ENCODE measurements at places on chromosomes 2 and 18. TPM values are rescaled to one million over a fixed set of nuclear protein-coding genes. Genes with fewer than 3 reads are reported as not detected.

GRCh38 chr2:120854766-120855530 is 119.3 kb downstream of the GLI2 start:
- no peaks in the 10 kb centered on the region for H3K27me3 ChIP-seq
- H3K4me3 ChIP-seq, result no peak overlapping the region
- H3K36me3 ChIP-seq, result no peaks in the 10 kb centered on the region
- DNase-seq, result no peak
- no peaks in the 10 kb centered on the region for H3K4me1 ChIP-seq

DNA sequence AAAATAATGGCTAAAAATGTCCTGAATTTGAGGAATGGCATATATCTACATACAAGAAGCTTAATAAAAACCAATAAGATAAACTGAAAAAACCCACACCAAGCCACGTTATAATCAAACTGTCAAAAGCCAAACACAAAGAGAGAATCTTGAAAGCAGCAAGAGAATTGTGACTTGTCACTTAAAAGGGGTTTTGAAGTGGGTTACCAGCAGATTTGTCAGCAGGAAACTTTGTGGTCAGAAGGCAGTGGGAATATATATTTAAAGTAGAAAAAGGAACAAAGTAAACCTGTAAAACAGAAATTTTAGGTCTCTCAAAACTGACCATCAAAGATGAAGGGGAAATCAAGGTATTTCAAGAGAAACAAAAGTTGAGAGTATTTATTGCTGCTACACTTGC is 171.9 kb upstream of the CNTNAP5 start:
- H3K27ac ChIP-seq, result no peak overlapping the region
- H3K36me3 ChIP-seq, result no peaks in the 10 kb centered on the region
- no peaks in the 10 kb centered on the region for H3K4me1 ChIP-seq

DNA sequence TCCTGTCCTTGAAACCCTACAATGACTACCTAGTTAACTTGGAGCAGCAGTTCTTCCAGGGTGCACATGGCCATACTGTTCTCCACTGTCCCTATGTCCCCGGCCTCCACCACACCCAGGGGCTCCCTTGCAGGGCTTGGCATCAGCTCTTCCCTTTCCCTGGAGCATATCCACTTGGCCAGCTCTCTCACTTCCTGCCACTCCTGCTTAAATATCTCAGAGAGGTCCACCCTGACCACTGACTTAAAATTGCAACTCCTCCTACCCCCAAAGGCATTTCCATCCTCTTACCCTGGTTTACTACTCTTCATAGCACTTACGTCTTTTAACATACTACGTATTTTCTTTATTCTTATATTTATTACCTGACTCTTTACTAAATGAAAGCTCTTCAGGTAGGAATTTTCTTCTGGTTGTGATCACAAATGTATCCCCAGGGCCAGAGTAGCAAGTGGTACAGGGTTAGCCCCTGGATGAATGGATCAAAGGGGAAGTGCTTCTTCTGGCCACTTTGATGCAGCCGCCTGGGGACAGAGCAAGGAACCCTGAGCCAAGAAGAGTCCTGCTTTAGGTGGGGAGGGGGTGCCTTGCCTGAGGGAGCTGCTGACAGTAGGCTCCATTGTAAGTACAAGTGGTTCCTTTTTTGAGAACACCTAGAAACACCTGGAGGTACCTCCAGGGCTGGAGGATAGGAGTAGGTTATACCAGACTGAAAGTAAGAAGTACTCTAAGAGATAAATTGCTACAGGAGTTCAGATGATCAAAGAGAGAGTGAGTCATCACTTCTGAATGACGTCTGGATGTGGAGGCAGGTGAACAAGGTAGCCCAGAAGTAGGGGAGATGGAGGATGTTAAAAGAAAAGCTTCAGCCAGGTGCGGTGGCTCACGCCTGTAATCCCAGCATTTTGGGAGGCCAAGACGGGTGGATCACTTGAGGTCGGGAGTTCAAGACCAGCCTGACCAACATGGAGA is 82.2 kb downstream of the SOCS6 start:
- H3K36me3 ChIP-seq, result no peaks in the 10 kb centered on the region
- DNase-seq, result no peak
- no peak overlapping the region for H3K27ac ChIP-seq
- H3K4me3 ChIP-seq, result no peak overlapping the region
- no peaks in the 10 kb centered on the region for H3K27me3 ChIP-seq
- no peaks in the 10 kb centered on the region for H3K4me1 ChIP-seq

DNA sequence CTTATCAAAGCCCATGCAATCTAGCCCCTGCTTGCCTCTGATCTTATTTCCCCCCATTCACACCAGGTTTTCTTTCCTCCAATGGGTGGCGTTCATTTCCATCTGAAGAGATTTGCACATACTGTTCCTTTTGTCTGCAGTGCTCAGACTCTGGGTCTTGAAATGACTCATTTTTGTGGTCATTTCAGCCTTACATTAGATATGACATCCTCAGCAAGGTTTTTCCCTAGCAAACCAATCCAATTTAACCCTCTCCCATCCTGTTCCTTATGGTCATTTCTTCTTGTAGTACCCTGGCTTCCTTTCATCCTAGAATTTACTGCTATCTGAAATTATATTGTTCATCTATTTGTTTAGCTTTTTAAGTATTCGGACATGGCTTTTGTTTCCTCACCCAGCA is 42.5 kb upstream of the SCN1A start:
- peaks cover 4% of the 10 kb centered on the region for H3K27me3 ChIP-seq
- no peaks in the 10 kb centered on the region for H3K4me1 ChIP-seq
- no peak overlapping the region for H3K27ac ChIP-seq
- no peak overlapping the region for H3K4me3 ChIP-seq
- no peak for DNase-seq
- no peaks in the 10 kb centered on the region for H3K36me3 ChIP-seq

DNA sequence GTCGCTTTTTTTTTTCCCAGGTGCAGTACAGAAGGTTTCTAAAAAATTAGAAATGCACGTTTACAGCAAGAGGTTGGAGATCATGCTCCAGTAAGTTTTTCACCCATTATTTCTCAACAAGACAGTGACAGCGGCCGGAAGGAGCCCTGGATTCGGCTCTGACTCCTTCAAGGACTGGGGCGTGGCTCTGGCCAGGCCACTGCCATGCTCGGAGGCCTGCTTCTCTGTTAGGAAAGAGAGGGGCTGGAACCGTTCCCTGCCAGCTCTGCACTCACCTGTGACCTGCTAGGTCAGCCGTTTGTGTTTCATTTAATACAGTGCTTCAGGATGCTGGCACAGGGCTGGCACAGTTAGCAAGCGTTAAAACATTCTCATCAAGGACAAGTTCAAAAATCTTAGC is 6.7 kb upstream of the IAH1 start:
- no peaks in the 10 kb centered on the region for H3K4me1 ChIP-seq
- no peaks in the 10 kb centered on the region for H3K27me3 ChIP-seq
- H3K27ac ChIP-seq, result no peak overlapping the region
- no peaks in the 10 kb centered on the region for H3K36me3 ChIP-seq

GRCh38 chr18:69031571-69031970 is 233.7 kb downstream of the CCDC102B start:
- H3K4me1 ChIP-seq, result no peaks in the 10 kb centered on the region
- H3K27ac ChIP-seq, result no peak overlapping the region
- H3K4me3 ChIP-seq, result no peak overlapping the region
- no peaks in the 10 kb centered on the region for H3K27me3 ChIP-seq

- no peak overlapping the region for H3K4me3 ChIP-seq
- no peaks in the 10 kb centered on the region for H3K4me1 ChIP-seq
- DNase-seq, result no peak
- H3K36me3 ChIP-seq, result no peaks in the 10 kb centered on the region
- H3K27me3 ChIP-seq, result no peaks in the 10 kb centered on the region
- no peak overlapping the region for H3K27ac ChIP-seq
Measured at GRCh38 chr2:159101755-159102489, 133.5 kb downstream of the TANC1 start.

- H3K4me1 ChIP-seq, result peaks cover 13% of the 10 kb centered on the region
- no peaks in the 10 kb centered on the region for H3K27me3 ChIP-seq
- H3K36me3 ChIP-seq, result no peaks in the 10 kb centered on the region
- DNase-seq, result no peak
- peak overlapping the region; percentile 79 for H3K27ac ChIP-seq
Measured at GRCh38 chr2:190649798-190650390, 1.0 kb downstream of the NAB1 start.

- H3K27me3 ChIP-seq, result no peaks in the 10 kb centered on the region
- H3K4me1 ChIP-seq, result no peaks in the 10 kb centered on the region
- H3K27ac ChIP-seq, result no peak overlapping the region
- no peak for DNase-seq
Measured at GRCh38 chr18:9517869-9518268, 42.6 kb downstream of the RALBP1 start.

GRCh38 chr18:37578886-37579513 is 13.4 kb upstream of the CELF4 start:
- H3K27ac ChIP-seq, result no peak overlapping the region
- H3K36me3 ChIP-seq, result no peaks in the 10 kb centered on the region
- no peaks in the 10 kb centered on the region for H3K4me1 ChIP-seq
- H3K4me3 ChIP-seq, result no peak overlapping the region

GRCh38 chr2:201830666-201831065 is 24.3 kb downstream of the CDK15 start:
- H3K27me3 ChIP-seq, result no peaks in the 10 kb centered on the region
- no peak overlapping the region for H3K27ac ChIP-seq
- no peaks in the 10 kb centered on the region for H3K4me1 ChIP-seq
- no peak overlapping the region for H3K4me3 ChIP-seq
- no peak for DNase-seq

DNA sequence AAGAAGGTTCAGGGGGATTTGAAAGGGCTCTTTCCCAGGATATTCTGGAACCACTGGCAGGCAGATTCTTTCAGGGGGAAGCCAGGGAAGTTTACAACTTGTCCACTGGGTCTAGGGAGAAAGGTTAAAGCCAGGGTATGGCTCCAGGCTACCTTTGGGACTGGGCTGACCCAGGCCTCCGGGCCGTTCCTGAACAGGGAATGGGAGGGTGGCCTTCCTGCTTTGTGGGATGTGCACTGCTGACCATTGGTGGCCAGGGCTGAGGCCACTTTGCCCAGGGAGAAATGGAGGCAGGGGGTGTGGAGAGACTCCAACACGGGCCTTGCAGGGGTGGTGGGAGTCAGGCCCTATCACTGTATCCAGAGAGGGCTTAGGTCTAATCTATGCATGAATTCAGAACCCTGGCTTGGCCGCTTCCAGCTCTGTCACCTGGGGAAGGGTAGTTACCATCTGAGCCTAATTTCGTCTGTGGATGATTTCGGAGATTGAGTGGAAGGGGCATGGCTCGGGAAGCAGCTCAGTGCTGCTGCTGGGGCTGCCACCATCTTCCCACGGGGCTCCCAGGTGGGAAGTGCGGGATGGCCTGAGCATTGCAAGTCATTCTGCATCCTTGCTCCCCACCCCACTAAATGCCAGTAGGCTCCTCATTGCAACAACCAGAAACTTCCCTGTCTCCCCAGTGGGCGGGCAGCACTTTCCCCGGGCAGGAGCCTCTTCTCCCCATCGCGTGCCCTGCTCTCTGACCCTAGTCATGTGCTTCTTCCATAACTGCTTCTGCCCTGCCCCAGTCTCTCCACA is 57.1 kb upstream of the OTOF start:
- DNase-seq, result no peak
- no peaks in the 10 kb centered on the region for H3K4me1 ChIP-seq
- no peaks in the 10 kb centered on the region for H3K27me3 ChIP-seq
- no peak overlapping the region for H3K4me3 ChIP-seq
- H3K27ac ChIP-seq, result no peak overlapping the region

- H3K4me3 ChIP-seq, result no peak overlapping the region
- H3K27me3 ChIP-seq, result no peaks in the 10 kb centered on the region
- H3K4me1 ChIP-seq, result no peaks in the 10 kb centered on the region
- no peak for DNase-seq
- no peak overlapping the region for H3K27ac ChIP-seq
Measured at GRCh38 chr2:64423303-64423702, 30.7 kb upstream of the LGALSL start.

- no peaks in the 10 kb centered on the region for H3K36me3 ChIP-seq
- H3K27me3 ChIP-seq, result no peaks in the 10 kb centered on the region
- H3K27ac ChIP-seq, result no peak overlapping the region
- no peaks in the 10 kb centered on the region for H3K4me1 ChIP-seq
- DNase-seq, result no peak
Measured at GRCh38 chr2:168338292-168338691, 90.9 kb upstream of the STK39 start.

GRCh38 chr2:159090514-159091201 is 122.2 kb downstream of the TANC1 start:
- no peaks in the 10 kb centered on the region for H3K36me3 ChIP-seq
- DNase-seq, result no peak
- H3K27me3 ChIP-seq, result no peaks in the 10 kb centered on the region
- no peak overlapping the region for H3K4me3 ChIP-seq

- no peak overlapping the region for H3K27ac ChIP-seq
- no peak for DNase-seq
- no peaks in the 10 kb centered on the region for H3K27me3 ChIP-seq
- peaks cover 18% of the 10 kb centered on the region for H3K4me1 ChIP-seq
- H3K36me3 ChIP-seq, result no peaks in the 10 kb centered on the region
Measured at GRCh38 chr2:230908092-230908594, 16.9 kb downstream of the GPR55 start.

GRCh38 chr18:68738564-68738963 is 23.7 kb upstream of the TMX3 start:
- DNase-seq, result no peak
- H3K27me3 ChIP-seq, result no peaks in the 10 kb centered on the region
- no peak overlapping the region for H3K27ac ChIP-seq
- no peaks in the 10 kb centered on the region for H3K4me1 ChIP-seq

DNA sequence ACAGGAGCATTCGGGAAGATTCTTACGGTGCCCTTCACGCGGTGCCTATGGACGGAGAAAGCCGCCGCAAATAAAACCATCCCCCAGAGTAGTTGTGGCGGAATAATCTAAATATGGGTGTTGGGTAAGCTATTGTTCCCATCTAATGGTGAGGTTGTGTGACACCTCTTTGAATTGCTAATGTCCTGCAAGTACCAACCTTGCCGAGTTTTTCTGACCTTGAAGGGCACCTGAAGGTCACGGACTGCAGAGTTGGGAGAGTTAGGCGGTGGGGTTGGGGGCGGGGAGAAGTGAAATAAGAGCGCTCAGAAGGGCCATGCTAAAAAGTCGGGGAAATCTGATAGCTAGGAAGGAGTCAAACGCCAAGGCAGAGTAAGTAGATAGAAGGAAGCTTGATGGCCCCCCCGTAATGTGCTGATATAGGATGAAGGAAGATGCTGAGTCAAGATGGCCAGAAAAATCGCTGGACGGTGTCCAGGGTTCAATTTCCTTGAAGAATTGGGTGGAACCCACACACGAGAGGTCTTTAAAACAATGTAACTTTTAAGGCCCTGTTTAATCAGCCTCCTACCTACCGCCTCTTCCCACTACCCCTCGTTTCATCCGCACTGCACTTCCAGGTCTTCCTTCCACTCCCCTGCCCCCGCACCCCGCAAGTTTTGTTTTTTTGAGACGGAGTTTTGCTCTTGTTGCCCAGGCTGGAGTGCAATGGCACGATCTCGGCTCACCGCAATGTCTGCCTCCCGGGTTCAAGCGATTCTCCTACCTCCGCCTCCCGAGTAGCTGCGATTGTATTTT is 600 bp downstream of the KATNAL2 start:
- peaks cover 23% of the 10 kb centered on the region for H3K4me1 ChIP-seq
- H3K36me3 ChIP-seq, result no peaks in the 10 kb centered on the region
- peak overlapping the region; percentile 15 for H3K27ac ChIP-seq

ADAM17 gene
- 17.9 TPM for total RNA-seq

CIDEA gene
- total RNA-seq, result not detected

GREB1L gene
- total RNA-seq, result not detected

POMC gene
- 4.7 TPM for total RNA-seq

POLR1B gene
- 78.4 TPM for total RNA-seq
